ENCODE measurements at places on chromosomes 7 and 10. TPM values are rescaled to one million over a fixed set of nuclear protein-coding genes. Genes with fewer than 3 reads are reported as not detected.

DNA sequence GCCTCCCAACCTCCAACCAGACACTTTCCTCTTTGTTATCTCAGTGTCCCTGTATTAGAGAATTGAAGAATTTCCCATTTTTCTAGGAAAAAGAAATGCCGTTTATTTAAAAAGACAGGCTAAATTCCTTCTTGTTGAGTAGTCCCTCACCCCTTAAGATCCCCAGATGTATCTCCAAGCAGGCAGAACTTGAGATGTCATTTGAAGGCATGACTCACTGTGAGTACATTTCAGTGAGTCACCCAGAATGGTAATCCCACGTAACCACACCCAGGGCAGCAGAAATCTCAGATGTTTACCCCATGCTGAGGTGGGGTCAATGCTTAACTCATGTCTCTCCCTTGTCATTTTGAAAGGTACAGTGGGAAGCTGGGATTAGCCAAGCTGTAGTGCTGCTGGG, 4.4 kb downstream of the ZNF655 start:
- DNase-seq, result no peak

GRCh38 chr7:70622936-70623335, 509.0 kb upstream of the GALNT17 start:
- no peak for DNase-seq

- DNase-seq, result no peak
Measured at GRCh38 chr10:71353639-71354038, 34.6 kb downstream of the SLC29A3 start.

GRCh38 chr10:52597189-52597863, 175.3 kb downstream of the MBL2 start:
- no peak for DNase-seq

- no peak for DNase-seq
Measured at GRCh38 chr10:77191324-77192049, 446.1 kb downstream of the KCNMA1 start.

GRCh38 chr7:5170251-5170650, 19.8 kb upstream of the WIPI2 start:
- DNase-seq, result no peak

GRCh38 chr10:5582736-5583135, 58.0 kb downstream of the CALML3 start:
- DNase-seq, result no peak

- no peak for DNase-seq
Measured at GRCh38 chr10:6953271-6953801, 373.3 kb upstream of the PRKCQ start.

Gene ARHGEF35
- 28.7 TPM for polyA plus RNA-seq

Gene COL26A1
- polyA plus RNA-seq, result 21.3 TPM

Gene LOXL4
- polyA plus RNA-seq, result 4.9 TPM

Gene OR6V1
- not detected for polyA plus RNA-seq

Gene ADAM12
- 27.1 TPM for polyA plus RNA-seq
